NCI-H146 (cell line): ENCODE measurements at places on chromosomes 11 and 22.

GRCh38 chr22:17357688-17358087 lies 11.6 kb upstream of the CECR2 start:
- DNase-seq: no peak

- no peak for DNase-seq
Measured at GRCh38 chr11:128246364-128246801, 341.0 kb downstream of the ETS1 start.

DNA sequence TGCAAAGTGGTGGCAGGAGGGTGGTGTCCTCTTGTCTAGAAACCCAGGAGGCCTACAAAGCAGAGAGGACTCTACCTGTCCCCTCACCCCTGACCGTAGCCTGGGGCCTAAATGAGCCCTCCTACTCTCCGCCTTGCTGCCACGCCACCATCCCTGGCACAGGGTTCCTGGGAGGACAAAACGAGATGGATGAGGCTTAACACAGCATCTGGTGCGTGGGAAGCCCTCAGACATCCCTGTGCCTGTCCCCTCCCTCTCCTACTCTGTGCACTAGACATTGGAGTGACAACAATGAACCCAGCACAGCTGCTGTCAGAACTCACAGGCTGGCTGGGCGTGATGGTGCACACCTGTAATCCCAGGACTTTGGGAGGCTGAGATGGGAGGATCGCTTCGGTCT lies 36.4 kb upstream of the DKK3 start:
- no peak for DNase-seq

GRCh38 chr11:121589946-121590537 lies 137.3 kb upstream of the SORL1-AS1 start:
- DNase-seq: no peak
